ENCODE measurements at places on chromosomes 13 and 19.

- no peak for DNase-seq
Observed at GRCh38 chr13:24271231-24271600, 38.2 kb upstream of the C1QTNF9 start.

DNA sequence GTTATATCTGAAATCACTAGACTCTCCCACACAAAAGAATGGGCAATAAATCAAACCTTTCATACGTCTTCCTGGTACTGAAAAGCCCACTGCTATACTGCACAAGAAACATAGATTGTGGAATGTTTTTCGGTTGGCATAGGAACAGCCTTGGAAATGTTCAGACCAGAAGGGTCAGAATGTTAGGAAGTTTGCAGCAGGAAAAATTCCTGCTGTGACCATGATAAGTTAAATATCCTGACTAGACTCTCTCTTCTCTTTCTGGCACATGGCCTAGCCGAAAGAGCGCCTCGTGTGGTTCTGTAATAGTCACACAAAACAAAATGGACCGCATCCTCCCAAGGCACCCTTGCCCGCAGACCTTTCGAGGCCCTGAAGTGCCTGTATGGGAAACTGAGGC, 427.2 kb downstream of the COG6 start:
- no peak for DNase-seq

- DNase-seq: no peak
Observed at GRCh38 chr19:4673216-4673615, 3.1 kb upstream of the MYDGF start.

- DNase-seq: no peak
Observed at GRCh38 chr13:101331731-101332130, 84.6 kb downstream of the NALCN start.

GRCh38 chr19:1076951-1077350, 10.0 kb downstream of the ARHGAP45 start:
- no peak for DNase-seq

DNA sequence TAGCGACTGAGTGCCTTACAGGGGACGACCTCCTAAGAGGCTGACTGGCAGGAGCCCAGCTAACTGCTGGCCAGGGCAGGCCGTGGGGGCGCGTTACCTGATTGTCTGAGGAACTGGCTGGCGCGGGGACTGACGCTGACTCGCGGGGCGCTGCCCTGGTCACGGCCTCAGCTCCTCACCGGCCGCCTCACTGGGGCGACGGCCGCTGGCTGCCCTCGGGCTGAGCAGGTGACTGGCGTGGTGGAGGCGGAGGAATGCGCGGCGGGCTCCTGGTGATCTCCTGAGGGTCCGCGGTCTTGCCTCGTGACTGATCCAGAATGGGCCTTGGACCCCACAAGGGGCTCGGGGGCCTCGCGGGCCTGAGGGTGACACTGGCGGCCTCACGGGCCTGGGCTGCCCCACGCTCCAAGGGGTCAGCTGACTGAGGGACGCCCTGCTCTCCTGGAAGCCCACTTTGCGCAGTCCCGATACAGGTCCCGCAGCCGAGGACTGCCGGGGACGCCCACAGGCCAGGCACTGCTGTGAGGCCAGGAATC, 39.3 kb downstream of the SIGLEC7 start:
- DNase-seq: no peak

GRCh38 chr13:99812625-99813024, 158.9 kb downstream of the ZIC5 start:
- peak; percentile 48 for DNase-seq

Measured in GM04503 (cell line).